Activated CD4-positive, CD25-positive, alpha-beta regulatory T cell treated with anti-CD3 and anti-CD28 coated beads, Interleukin-2, amount 50 U/mL, for 16 hours (primary cell): ENCODE measurements at places on chromosomes 12 and 14.

DNA sequence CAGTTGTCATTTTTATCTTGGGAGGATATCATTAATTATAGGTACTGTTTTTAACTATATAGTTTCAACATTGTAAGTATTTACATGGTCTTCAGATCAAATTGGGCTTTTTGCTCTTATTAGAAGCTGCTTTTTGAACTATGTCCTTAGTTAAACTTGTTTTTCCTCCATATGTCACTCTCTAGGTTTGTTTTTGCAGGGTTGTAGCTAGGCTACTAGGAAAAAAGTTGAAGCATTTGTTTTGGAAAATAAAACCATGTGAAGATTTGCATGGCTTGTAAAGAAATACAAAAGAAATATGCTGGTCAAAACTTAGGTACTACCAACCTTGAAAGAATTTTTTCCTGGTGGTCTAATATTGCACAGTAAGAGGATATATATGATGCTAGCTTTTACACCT is 3.4 kb downstream of the ARID2 start:
- no peak for DNase-seq

- no peak for DNase-seq
These were observed 99.1 kb upstream of the MAP1LC3B2 start for GRCh38 chr12:116459916-116460663.

GRCh38 chr14:88129306-88130056 is 124.5 kb downstream of the GPR65 start:
- DNase-seq = no peak

GRCh38 chr14:63292805-63293204 is 25.9 kb downstream of the GPHB5 start:
- DNase-seq = no peak

GRCh38 chr12:114069507-114069906 is 103.4 kb upstream of the RBM19 start:
- DNase-seq = no peak

DNA sequence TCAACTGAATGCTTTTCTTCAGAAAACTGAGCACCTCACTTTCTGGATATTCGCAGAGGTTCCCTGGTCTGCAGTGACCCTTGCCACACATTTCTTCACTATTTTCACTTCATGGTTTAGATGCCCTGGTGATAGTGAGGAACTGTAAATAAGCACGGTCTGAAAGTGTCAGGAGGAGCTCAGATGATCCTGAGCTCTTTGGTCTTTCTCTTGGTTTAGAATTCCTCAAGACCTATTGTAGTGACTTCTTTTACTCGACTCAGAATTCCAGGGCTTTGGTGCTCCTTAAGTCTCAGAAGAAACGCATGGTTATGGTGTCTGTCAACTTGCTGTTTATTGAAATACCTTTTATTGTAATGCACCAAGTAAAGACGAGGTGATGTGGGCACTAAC is 84.0 kb downstream of the SAMD4A start:
- DNase-seq = no peak

GRCh38 chr12:119857041-119857591 is 20.0 kb downstream of the CIT start:
- no peak for DNase-seq

GRCh38 chr14:29608861-29609260 is 318.8 kb downstream of the PRKD1 start:
- no peak for DNase-seq

DNA sequence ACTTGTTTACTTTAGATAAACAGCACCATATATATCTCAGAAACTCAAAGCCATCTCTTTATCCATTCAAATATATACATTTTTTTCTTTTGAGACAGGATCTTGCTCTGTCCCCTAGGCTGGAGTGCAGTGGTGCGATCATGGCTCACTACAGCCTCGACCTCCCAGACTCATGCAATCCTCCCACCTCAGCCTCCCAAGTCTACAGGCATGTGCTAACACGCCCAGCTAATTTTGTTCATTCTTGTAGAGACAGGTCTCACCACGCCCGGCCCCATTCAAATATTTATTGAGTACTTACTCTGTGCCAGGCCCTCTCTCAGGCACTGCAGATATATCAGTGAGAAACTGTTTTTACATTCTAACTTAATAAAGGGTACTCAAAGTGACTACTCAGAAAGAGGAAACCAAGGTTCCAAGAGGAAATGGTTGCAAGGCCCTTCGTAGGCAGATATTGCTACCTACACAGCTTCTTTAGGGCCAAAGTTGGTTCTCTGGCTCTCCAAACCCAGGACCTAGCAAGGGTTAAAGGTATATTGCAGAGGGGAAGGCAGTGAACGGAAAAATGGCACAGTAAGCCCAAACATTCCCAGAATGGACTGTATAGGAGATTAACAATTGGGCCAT is 2.9 kb downstream of the ATXN3 start:
- DNase-seq = no peak

- DNase-seq = peak; percentile 17
These were observed 45.6 kb downstream of the STAB2 start for GRCh38 chr12:103632554-103633216.

DNA sequence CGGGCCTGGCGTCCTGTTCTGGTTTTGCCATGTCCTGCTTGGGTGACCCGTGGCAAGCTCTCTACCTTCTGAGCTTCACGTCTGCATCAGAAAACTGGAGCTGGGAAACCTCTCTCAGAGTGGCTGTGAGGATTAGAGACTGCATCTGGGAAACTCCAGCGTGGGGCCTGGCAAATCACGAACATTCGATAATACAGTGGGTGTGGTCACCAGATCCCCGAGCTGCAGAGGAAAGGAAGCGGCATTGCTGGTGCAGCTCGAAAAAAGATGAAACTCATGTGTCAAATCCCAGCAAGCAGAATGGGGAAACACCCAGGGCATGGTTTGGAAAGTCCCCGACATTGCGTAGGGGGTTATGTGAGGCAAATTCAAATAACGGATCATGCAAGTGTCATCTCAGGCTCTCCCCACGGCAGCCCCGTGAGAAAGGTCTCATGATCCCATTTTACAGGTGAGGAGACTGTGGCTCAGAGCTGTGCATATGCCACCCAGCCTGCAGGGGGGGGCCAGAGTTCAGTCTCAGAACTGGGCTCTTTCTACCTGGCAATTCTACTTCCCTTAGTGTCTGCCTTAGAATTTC is 98.1 kb upstream of the VRK1 start:
- DNase-seq = no peak

DNA sequence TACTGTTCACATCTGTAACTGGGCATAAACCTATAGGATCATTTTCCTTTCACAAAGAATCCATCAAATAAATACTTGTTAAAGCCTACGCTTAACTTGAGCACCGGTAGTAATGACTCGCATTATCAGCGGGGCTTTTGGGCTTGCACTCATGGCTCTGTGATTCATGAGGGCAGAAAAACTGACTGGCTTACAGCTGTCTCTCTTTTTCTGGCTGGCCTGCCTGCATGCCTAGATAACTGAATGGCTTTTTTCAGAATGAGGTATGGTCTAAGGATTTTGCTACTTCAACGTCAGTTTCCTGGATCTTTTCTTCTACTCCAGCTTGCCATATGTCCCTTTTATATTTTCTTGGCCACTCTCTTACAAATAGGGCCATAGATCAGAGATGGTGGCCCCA is 531.1 kb downstream of the NRXN3 start:
- DNase-seq = no peak

GRCh38 chr12:28793581-28794151 is 355.4 kb upstream of the FAR2 start:
- no peak for DNase-seq

DNA sequence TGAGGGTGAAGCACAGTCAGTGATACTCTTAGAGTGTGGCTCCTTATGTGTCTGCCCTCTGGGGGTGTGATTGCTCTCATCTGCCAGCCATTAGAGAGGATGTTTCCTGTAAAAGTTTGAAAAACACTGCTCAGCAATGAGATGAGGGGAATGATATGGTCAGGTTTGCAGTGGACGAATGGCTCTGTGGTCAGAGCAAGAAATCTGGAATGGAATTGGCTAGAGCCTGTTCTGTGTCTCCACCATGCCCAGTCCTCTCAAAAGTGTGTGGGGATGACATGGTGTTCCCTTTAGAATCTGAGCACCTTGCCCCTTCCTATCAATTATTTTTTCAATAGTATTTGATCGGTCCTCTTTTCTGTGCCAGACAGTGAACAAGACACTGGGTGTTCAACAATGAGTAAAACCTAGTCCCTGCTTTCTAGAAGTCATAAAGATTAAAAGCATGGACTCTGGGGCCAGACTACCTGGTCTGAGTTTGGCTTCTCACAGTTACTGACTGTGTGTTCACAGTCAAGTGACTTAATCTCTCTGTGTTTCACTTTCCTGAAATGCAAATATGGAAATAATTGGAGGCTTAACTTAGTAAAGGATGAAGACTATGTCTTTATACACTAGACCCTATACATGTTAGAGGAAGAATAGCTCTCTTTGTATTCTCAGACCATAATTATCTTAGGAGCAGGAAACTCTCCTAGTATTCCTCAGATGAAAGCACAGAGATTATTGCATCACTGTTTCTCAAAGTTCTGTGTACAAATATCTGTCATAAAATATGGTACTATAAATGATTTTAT is 1.6 kb downstream of the ACSS3 start:
- no peak for DNase-seq

GRCh38 chr12:88503281-88503703 is 77.0 kb downstream of the KITLG start:
- no peak for DNase-seq

GRCh38 chr12:39931857-39932256 is 174.0 kb downstream of the SLC2A13 start:
- no peak for DNase-seq

- no peak for DNase-seq
These were observed 33.0 kb upstream of the SLC5A8 start for GRCh38 chr12:101243074-101243473.

DNA sequence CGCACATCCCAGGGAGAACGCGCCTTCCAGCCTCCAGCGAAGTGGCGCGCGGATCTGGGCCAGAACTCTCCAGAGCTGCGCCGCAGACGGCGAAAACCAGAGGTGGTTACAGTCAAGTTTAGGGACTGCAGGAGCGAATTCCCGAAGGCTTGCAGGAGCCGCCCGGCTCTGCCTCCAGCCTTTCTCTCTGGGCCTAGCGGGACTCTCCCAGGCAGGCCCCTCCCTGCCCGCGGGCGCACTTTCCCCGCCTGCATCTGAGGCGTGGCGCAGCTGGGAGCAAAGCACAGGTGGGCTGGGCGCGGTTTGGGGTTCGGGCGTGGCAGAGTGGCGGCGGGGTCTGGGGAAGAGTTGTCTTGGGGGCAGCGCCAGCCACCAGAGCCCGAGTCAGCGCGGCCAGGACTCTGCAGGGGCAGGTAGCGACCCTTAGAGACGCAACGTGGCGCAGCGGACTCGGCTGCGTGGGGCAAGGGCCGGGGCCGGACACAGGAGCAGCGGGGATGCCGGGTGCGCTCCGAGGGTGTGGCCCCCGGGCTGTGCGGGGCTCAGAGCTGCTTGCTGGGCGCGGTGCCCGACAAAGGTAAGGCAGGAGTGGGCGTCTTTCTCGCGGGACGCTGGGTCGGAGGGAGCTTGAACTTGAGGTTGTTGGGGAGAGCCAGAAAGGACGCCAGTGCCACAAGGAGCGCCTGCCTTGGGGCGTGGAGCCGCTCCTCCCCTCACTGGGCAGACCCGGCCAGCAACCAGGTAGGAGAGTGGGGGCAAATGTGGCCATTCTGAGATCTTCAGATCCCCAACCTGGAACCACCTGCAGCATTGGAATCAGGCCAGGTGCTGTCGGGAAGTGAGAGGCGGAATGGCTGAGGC is 1126.0 kb downstream of the AACS start:
- no peak for DNase-seq

DNA sequence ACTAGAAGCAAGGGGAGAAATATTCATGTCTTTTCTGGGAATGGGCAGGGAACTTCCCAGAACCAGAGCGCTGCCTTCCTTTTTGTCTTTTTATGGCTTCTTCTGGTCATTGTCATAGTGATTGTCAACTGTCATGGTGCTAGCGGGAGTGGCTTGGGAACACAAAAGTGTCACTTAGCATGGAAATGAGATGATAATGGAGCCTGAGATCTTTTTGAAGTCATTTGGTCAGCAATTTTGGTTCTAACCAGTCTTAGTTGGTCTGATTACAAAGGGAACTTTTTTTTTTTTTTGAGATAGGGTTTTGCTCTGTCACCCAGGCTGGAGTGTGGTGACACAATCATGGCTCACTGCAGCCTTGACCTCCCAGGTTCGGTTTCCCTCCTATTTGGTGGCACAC is 62.7 kb upstream of the RPH3A start:
- DNase-seq = no peak

GRCh38 chr14:105197211-105197641 is 16.1 kb upstream of the NUDT14 start:
- DNase-seq = no peak

DNA sequence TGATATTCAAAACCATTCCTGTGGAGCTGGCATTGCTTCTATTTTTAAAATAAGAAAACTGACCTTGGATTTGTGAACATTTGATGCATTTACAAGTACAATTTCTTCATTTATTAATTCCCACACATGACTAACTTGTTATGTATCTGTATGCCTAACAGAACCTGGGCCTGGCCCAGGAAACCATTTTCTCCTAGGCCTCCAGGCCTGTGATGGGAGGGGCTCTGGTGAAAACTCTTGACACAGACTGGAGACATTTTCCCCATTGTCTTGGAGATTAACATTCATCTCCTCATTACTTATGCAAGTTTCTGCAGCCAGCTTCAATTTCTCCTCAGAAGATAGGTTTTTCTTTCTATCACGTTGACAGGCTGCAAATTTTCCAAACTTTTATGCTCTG is 42.0 kb downstream of the GLIPR1L2 start:
- no peak for DNase-seq

GRCh38 chr14:31440280-31440679 is 17.0 kb downstream of the DTD2 start:
- DNase-seq = no peak

DNA sequence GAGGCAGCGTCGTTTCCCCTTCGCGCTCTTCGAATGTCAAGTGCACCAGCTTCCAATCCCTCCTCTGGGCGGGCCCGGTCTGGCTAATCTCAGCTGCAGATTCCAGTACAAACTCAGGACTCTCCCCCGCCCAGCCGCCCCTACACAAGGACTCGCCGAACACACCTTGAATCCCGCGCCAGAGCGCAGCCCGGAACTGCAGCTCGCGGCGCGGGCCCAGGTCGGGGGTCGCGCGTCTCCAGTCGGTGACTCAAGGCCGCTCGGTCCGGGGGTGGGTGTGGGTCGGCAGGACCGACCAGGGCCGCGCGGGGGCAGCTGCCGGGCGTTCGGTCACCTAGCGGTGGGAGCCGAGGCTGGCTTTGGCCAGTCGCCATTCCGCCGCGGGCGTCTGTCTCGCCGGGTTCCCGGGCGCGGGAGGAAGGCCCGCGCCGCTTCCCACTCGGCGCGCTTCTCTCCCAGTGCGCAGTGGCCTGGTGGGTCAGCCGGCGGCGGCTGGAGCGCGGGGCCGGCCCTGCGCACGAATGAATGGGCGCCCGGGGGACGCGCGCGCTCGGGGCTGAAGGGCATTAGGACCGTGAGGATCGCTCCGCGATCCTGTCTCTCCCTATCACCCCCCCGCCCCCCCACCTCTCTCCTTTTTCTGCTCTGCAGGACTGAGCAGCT is at the start of gene GALNT16:
Gene GALNT16 (plus strand): TSS at position 632 of the 663 bp plus-strand sequence. CDS start 133 bp downstream, outside the sequence.
- DNase-seq = no peak

GRCh38 chr12:49288412-49288853 is 6.5 kb upstream of the PRPH start:
- DNase-seq = peak; percentile 42

DNA sequence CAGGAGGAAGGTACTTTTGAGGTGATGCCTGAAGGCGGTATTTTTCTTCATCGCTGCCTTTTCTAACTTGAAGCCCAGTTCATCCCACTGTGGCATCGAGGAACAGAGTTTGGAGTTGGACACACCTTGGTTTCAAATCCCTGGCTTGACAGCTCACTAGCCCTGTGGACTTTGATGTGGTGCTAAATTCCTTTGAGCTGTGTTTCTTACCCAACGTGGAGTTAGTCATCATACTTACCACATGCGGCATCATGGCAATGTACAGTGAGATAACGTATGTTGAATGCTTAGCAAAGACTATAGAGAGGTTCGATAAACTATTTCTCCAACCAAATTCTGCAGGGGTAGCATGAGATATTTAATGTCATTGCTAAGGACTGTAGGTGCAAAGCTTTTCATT is 3.4 kb downstream of the PLEKHG3 start:
- DNase-seq = no peak
